NCI-H1436 treated with DMSO at 0.1 percent for 48 hours (cell line): ENCODE measurements at places on chromosomes 16 and 17.

GRCh38 chr17:2259769-2260536 lies 43.6 kb downstream of the SMG6 start:
- DNase-seq: no peak

DNA sequence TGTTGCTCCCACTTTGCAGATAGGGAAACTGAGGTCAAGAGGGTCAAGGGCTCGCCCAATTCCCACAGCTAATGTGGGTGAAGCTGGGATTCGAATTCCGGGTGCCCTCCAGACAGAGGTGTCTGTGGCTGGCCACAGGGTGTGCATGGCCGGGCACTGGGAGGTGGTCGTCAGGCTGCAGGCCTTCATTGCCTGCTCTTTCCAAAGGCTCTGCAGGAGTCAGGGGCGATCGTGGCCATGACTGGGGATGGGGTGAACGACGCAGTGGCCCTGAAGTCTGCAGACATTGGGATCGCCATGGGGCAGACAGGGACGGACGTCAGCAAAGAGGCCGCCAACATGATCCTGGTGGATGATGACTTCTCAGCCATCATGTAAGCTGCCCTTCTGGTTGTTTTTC lies 49.8 kb downstream of the MEAK7 start:
- DNase-seq: no peak

- DNase-seq: no peak
Measured at GRCh38 chr17:42886283-42887176, 14.1 kb upstream of the G6PC1 start.

DNA sequence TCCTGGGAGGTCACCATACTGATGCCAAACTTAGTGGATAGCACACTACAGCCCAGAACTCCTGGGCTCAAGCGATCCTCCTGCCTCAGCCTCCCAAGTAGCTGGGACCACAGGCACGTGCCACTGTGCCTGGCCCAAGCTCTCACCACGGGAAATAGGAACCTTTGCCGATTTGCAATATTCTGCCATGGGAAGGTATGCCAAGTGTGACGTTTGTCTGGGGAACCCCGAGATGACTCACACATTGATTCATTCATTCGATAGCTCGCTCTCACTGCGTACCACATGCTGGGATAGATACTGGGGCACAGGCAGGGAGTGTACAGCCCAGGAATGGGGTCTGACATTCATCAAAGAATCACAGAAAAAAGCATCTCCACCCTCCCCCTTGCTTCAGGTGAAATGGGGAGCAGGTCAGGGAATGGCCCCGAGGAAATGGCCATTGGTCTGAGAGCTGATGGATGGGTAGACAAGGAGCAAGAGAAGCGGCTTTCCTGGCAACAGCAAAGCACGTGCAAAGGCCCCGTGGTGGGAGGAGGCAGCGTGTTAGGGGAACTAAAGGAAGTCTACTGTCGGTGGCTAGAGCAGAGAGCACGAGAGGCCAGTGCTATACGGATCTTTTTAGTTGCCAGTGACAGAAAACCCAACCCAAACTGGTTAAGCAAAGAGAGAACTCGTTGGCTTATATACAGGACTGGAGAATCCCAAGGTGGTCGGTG lies 44.1 kb downstream of the DNAH17 start:
- DNase-seq: no peak

- no peak for DNase-seq
Measured at GRCh38 chr17:33901085-33901484, 354.0 kb upstream of the CCL2 start.

- DNase-seq: peak; percentile 71
Measured at GRCh38 chr17:8057691-8058114, 18.8 kb downstream of the ALOX15B start.

DNA sequence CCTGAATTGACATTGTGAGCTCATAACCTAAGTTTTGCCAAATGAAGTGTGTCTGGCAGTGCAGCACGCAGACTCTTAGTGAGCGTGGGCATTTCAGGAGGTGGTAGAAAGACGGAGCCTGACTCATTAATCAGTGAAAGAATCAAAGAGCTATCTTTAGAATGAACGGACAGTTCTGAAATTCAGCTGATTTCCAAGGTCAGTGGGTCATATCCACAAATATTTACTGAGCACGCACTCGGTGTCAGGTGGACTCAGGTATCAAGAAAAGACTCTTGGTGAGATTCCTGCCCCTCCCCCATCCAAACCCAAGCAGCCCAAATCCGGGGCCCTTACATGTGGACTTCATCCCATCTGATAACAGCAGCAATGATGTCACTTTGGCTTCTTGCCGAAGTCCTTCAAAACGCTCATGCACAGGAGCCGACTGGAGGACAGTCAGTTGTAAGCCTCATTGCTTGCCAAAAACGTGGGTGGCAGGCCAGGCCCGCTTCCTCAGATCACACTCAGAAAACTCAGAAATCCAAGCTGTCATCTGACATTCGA lies 185.8 kb downstream of the HS3ST3A1 start:
- no peak for DNase-seq

DNA sequence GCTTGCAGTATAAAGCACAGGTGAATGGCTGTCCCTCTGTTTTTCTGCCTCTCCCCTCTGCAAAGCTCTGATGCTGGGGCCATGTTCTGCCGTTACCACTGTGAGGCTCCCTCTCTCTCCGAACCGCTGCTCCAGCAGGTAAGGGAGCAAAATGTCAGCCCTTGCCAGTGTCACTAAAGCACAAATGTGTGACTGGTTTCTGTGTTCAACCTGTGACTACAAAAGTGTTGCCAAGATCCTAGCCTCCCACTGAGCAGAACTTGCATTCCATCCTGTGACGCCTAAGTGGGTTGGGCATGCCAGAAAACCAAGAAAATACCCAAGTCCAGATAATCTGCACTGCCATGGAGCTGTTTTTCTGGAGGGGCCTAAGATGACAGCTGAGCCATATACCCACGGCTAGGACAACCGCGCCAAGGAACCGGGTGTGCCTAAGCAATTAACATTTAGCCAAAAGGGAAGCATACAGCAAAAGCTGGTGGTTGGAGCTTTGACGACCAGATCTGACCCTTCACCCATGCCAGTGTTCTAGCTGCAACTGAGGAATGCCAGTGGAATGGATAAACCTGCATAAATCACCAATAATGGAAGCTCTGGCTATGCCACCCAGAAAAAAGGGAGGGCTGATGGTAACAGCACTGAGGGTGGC lies 35.0 kb downstream of the PSME3IP1 start:
- DNase-seq: no peak

- DNase-seq: no peak
Measured at GRCh38 chr16:67537636-67538591, 9.3 kb downstream of the RIPOR1 start.

GRCh38 chr17:32732296-32732642 lies 144.7 kb downstream of the MYO1D start:
- no peak for DNase-seq

DNA sequence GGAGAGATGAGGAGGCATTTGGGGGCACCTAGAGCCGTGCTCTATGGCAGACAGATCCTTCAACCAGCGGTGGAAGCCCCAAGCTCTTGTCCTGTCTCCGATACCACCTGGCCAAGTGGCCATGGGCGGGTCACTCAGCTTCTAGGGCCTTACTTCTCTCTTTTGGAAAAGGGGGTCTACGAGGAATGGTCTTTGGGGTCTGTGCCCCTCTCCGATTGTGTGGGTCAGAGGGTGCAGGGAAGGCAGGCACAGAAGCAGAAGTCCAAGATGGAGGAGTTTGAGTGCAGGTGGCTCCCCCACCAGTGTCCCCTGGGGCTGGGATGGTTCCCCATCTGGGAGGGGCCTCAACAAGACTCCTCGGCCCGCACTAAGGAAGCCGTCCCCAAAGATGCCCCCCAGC lies 116.7 kb downstream of the CCDC182 start:
- no peak for DNase-seq

DNA sequence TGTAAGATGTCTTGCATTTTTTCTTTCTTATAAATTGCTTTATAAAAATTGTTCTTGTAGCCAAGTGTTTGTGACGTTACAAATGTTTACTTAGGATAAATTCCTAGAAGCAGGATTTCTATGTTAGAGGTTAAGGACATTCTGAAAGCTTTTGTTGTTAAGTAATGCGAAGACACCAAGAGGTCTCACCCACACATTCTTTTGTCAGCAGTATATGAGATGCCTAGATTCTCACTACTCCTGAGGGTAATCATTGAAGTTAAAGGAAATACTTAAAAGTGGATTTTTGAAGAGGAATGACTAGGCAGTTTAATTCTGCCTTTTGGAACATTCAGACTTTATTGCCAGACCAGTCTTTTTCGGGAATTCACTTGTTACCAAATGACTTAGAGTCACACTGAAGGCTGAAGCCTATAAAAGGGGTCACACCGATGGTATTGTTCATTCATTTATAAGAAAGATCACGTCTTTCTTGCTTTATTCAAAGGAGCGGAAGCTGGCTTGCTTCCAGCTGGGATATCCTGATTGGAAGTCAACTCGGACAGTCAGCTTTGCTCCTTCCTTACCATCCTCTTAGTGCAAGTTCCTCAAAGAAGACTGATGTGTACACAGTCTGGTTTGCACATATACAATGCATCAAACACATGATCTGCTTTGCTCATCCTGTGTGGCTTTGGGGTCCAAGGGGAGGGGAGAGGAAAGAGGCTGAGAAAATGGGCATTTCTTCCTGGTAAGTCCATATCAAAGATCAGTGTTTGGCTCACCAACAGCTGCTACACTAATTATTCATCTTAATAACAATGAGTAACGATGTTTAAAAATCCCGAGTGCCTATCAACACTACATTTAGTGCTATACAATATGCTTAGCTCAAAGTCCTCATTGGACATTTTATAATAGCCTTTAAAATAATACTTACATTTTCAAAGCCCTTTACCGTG lies 160.0 kb downstream of the MAP2K6 start:
- no peak for DNase-seq

GRCh38 chr16:84563786-84564420 lies 54.0 kb downstream of the COTL1 start:
- no peak for DNase-seq

- DNase-seq: no peak
Measured at GRCh38 chr16:1575578-1575977, 36.3 kb downstream of the IFT140 start.

- DNase-seq: no peak
Measured at GRCh38 chr16:54266363-54266955, 20.1 kb downstream of the IRX3 start.
